ENCODE measurements at places on chromosomes 11 and 22.

DNA sequence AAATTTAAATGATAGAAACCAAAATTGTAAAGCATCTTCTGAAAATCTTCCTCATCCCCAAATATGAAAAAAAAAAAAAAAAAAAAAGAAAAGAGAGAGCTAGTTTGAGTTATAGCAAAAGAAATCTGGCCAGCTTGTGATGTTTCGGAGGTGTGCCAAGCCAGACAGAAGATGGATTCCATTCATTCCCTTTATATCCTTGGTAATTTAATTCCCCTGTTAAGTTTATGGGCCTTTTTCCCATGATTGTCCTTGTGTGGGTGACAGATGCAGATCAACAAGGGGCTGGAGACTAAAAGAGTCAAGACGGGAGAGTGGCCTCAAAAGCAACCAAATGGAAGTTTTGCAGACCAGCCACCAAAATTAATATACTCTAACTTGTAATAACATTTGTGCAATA is 47.6 kb upstream of the PARVA start:
- no peak for DNase-seq

DNA sequence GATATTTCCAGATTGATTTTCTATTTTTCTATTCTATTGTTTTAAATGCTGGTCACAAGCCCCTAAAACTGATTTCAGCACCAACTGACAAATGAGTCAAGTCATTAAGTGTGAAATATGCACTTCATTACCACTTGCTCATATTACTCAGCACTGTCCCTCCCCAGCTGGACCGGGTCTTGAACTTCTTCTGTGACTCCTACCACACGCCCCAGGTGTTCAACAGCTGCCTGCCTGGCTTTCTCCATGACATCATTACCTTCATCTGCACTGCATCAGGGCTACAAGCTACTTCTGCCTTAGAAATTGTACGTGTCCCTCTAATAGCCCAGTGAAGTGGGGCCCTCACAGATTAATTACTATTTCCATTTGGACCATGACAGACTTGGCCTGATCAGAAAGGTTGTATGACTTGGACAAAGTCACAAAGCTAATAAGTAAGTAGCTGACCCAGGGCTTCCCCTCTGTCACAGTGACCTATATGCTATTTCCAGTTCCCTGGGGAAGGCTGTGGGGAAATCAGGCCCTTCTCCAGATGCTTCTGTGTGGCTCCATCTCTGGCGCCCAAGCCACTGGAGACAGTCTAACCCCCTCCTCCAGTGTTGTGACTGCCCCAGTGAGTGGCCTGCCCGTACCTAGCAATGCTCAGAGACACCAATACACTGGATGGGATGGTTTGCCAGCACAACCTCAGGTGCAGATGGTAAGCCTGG is 18.1 kb downstream of the TBC1D10A start:
- DNase-seq = no peak

- DNase-seq = no peak
These were observed 18.2 kb upstream of the GRAMD4 start for GRCh38 chr22:46602025-46602424.

- DNase-seq = no peak
These were observed 73.2 kb downstream of the FAT3 start for GRCh38 chr11:92297567-92298553.

GRCh38 chr11:109112261-109112660 is 309.7 kb upstream of the C11orf87 start:
- no peak for DNase-seq

DNA sequence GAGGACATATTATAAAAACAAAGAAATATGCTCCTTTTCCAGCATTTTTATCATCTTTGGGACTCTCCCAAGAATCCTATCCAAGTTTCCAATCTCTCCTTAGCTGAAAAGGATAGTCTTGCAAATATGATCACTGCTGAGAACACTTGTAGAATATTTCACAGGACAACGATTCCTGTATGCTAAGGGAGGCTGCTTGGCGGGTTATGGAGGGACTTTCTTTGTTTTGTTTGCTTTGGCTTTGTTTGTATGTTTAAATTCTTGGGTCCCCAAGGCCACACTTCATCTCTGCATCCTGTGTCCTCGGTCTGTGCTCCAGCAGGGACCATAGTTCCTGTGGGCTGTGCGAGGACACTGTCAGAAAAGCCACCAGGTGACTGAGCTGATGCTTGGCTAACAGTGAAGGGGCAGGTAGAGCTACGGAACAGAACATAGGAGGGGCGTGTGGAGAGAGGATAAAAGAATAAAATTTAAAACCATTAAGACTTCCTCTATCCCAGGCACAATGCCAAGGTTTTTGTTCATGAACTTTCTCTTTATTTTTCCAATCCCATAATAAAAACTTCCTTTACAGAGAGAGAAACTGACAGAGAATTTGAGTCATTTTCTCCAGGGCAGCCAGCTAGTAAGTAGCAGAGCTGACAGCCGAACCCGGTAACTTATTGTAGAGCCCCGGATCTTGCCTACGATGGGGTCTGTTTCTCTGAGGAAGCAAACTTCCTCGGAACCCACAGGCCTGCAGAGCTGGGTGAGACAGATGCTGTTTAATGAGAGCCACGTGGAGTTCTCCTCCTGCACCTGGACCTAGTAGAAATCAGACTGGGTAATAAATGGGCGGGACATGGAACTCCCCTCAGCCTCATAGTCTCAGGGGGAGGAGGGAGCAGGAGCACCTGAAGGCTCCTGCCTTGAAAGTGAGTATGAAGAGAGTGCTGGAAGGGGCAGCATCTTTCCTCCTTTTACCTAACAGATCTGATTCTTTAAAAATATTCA is at the start of gene IZUMO1R:
Gene IZUMO1R (plus strand): TSS at position 615 of the 993 bp plus-strand sequence. CDS start 1,057 bp downstream, outside the sequence.
- no peak for DNase-seq

Data from tibial artery (tissue), 4 donors.